Left ventricle myocardium inferior (tissue), 1 donor: ENCODE measurements at places on chromosomes 5 and 9.

DNA sequence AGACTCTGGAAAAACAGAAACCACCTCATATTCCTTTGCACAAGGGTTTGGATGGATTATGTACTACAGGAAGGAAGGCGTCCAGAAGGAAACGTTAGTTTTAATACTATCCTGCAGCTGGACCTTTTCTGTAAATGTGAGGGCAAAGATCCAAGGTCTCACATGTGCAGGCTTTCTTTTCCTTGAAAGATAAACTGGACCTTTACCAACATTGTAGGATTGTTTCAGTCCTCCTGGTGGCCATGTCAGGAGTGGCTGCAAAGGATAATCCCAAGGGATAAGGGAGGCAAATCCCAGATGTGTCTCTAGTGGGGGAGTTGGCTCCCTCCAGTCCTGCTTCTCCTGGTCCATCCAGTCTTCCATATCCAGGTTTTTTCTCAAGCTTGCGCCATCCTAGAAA lies 397.5 kb downstream of the HTR1A start:
- DNase-seq: no peak

DNA sequence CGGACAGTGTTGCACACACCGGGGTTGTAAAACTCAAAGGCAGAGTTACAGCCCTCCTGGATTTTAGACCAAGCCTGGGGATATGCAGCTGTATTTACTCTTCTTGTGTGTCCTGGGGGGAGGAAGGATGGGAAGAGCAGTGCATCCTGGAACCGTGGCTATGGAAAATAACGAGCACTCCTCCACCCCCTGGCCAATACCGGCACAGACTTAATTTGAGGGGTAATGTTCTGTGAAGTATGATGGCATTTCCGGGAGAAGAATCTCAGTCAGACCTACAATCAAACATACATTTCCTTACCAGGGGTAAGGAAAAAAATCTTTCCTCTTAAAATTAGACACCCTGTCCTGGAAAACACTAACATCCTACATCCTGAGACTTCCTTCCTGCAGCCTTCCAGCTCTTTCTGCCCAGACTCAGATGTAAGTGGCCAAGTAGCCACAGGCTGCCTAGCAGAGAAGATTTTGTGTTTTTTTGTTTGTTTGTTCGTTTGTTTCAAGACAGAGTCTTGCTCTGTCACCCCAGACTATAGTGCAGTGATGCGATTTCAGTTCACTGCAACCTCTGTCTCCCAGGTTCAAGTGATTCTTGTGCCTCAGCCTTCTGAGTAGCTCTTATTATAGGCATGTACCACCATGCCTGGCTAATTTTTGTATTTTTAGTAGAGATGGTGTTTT lies 11.0 kb upstream of the ERMP1 start:
- DNase-seq: no peak

DNA sequence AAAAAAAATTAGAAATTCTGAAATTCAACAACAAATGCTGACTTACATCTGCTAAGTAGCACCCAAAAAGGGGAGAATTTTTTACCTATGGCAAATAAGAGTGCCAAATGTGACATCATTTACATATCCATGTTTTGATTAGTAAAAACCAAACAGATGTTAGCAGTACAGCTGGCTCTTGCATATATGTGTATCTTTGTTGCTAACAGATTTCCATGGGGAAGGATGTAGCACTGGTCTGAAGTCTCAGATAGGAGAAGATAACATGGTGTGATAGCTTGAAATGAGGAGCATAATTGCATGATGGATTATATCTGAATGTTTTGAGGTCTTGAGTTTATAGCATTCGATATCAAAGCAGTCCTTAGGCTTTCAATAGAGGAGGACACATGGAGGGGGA lies 17.5 kb downstream of the PIK3R1 start:
- no peak for DNase-seq

DNA sequence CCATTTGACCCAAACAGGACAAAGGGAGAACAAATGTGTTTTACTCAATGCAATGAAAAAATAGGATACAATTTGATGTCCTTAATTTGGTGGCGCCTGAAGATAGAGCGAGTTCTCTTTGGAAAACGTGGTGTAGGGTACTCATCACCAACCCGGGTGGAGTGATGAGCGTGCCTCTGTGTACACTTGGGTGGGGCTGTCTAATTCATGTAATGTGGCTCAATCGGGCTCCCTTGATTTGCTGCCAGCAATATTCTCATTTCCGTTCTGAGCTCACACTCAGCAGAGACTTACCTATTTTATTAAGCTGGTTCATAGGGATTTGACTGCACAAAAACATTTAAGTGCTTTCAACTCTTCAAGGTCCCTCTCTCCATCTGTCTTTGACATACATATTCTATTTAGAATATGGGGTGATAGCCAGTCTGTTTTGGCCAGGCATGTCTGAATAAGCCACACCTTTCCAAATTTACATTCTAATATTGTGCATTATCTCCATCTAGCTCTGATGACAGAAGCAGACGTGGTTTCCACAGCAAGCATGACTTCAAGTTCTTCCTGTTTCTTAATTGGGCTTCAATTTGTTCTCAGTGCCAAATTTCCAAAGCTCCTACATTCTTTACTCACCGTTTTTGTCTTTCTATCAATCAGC lies 162.5 kb downstream of the IRX2 start:
- no peak for DNase-seq

GRCh38 chr9:38033941-38034340 lies 35.1 kb downstream of the SHB start:
- DNase-seq: no peak

DNA sequence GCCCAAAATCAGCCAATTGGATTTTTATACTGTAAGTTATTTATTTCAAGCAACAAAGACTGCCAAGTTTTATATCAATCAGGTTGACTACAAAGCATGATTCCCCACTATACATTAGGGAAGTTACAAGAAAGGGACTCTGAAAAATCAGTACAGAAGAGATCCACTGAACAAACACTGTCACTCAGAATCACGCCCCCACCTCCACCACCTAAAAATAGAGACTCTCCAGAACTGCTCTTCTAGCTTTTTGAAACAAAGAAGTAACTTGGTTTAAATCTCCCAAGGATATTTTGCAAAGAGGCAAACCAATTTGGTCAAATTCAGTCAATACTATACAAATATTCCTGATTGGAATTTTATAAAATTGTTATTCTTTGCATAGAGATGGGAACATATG lies 438.0 kb downstream of the HTR1A start:
- no peak for DNase-seq

DNA sequence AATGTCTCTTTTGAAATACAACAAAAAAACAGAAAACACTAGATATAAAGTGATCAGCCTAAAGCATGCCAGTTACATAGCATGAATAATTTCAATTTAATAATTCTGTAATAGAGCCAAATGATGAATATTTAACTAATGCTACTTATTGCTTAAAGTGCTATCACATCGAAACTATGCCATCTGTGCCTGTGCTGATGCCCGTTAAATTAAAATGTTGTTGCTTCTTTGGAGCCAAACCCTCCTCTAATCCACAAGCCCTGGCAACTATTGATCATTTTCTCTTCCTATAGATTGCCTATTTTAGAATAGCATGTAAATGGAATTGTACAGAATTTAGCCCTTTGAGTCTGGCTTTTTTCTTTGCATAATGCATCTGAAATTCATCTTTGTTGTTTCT lies 356.2 kb downstream of the CHSY3 start:
- DNase-seq: no peak

GRCh38 chr5:111383288-111383970 lies 128.9 kb downstream of the STARD4 start:
- no peak for DNase-seq

- DNase-seq: no peak
These were observed 1.4 kb downstream of the DOK3 start for GRCh38 chr5:177508221-177508611.

DNA sequence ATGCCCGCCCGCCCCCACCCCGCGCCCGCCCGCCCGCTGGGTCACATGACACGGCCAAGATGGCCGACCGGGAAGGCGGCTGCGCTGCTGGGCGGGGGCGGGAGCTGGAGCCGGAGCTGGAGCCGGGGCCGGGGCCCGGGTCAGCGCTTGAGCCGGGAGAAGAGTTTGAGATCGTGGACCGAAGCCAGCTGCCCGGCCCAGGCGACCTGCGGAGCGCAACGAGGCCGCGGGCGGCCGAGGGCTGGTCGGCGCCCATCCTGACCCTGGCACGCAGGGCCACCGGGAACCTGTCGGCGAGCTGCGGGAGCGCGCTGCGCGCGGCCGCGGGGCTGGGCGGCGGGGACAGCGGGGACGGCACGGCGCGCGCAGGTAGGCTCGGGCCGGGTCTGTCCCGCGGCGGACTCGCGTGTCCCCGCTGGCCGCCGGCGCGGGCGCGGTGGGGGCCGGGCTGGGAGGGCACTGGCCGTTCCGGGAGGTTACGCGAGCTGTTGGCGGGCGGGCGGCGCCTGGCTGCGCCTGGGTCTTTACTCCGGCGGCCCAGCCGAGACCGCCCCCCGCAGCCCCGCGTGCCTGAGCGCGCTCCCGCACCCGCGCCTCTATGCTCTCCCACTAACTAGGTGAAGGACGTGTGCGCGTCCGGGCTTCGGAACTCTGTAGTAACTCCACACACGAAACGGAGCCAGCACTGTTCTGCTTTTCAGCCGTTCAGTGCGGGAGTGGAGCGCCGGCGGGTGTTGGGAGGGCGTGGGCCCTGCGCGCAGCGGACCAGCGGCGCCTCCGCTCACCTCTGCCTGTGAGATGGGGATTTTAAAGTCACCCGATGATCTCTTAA lies at the start of gene RUFY1:
TSS of gene RUFY1 (plus strand) at position 44 of the 832 bp plus-strand sequence. CDS start at position 60, 16 bp downstream.
- peak; percentile 83 for DNase-seq

DNA sequence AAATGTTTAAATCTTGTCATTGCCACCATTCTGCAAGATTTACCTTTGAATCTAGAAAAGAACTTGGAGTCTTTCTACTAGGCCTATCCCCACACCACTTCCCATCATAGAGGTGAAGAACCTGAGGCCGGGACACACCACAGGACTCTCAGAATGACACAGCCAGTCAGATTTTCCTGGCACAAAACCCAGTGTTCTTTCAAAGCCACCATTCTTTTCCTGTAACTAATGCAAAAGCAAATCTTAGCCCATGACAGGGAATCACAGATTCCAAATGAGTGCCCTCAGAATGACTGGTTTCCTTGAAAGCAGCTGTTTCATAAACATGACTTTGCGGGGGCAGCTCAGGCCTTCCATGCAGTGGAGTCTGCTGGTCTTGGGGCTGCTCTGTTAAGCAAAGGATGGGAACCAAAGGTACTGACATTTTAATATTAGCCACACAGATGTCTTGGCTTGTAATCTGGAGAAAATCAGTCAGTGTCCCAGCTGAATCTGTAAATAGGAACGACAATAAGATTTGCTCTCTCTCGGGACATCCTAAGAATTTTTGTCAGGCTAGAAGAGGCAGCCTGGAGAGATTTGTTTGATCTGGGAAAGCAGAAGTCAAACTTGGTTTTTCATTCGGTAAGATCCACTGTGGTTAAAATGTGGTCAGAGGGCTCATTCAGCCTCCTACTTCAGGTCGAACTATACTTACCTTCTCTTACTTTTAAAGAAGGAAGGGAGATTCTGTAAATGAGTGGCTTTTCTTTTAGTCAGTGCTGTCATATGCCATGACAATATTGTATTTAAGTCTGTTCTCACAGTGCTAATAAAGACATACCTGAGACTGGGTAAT lies 115.1 kb downstream of the PALM2AKAP2 start:
- DNase-seq: no peak

GRCh38 chr9:106019039-106019680 lies 324.8 kb downstream of the TMEM38B start:
- no peak for DNase-seq

DNA sequence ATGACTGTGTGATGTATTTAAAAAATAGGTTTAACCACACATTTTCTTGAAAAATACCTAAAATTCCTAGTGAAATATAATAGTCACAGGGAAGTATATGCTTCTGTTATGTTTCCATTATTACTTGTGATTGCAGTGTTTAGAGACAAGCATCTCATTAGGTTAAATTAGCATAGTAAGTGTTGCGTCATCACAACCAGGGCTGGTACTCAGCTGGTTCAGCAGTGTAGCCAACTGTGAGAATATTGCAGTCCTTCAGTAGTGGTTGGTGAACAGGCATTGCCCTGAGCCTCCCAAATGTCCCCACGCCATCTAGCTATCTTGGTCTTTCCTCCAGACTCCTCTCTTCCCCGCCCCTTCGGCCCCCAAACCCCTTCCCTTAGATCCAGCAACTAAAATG lies 261.7 kb downstream of the ARHGEF28 start:
- no peak for DNase-seq

- DNase-seq: peak; percentile 69
These were observed 59.6 kb downstream of the ACTBL2 start for GRCh38 chr5:57422993-57423392.
